Erythroblast (primary cell): ENCODE measurements at places on chromosomes 12 and 14.
A peak's percentile ranks its signal among the peaks of the same experiment; 100 is the strongest.

DNA sequence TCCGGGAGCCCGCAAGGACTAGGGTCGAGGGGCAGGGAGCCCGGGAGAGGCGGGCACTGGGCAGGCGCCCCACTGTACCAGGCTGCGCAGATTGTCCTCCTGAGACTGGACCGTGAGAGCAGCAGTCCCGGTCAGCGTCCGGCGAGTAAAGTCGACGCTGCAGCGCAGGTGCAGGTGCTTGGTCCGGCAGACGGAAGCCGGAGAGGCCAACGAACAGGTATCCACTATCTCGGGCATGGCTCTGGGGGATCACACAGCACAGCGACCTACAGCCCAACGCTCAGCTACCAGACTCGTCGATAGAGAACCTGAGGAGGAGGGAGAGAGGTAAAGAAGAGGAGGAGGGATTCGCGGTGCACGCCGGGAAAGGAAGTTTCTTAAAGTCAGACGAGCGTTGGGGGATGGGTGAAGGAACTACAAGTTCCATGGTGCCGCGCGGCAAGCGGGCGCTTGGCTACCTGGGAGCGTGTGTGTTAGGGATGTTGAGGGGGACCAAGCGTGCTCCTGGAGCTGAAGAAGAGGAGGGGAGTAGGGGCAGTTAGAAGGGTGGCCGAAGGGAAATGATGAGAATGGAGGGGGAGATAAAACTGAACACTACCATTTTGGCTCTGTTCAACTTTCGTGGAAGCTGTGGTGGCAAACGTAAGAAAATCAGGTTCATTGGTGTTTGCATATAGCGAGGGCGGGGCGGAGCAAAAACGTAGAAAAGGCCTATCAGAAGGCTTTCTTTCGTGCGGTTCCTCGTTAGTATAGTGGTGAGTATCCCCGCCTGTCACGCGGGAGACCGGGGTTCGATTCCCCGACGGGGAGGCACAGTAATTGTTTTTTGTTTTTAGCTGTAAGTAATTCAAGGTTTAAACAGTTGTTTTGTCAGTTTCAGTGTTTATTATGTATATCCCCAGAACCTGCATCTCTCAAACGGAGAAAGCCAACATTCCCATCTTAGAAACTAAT is at the start of gene LTA4H:
Gene LTA4H, minus strand, starts transcription at position 305 of the 954 bp plus-strand sequence. Its CDS starts 68 bp downstream, at position 237.
- peak; percentile 98 for DNase-seq

DNA sequence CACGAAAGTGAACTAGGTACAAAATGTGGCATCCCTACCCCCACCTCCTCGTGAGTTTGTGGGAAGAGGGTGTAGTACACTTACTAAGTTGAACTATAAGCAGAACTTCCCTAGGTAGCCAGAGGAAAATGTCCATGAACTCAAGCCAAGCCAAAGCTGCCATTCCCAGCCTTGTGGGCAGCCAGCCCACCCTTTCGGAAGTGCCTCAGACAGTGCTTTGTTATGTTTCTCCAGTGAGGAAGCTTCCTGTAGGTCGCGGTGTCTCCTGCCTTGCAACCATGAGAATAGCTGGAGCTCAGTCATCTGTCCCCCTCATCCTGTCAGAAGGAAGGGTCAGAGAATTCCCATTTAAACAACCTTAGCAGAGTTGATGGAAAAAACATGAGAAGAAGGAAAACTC is 266.9 kb downstream of the DUSP6 start:
- DNase-seq: no peak

- no peak for DNase-seq
Observed at GRCh38 chr14:92366237-92366636, 43.3 kb downstream of the SLC24A4 start.

DNA sequence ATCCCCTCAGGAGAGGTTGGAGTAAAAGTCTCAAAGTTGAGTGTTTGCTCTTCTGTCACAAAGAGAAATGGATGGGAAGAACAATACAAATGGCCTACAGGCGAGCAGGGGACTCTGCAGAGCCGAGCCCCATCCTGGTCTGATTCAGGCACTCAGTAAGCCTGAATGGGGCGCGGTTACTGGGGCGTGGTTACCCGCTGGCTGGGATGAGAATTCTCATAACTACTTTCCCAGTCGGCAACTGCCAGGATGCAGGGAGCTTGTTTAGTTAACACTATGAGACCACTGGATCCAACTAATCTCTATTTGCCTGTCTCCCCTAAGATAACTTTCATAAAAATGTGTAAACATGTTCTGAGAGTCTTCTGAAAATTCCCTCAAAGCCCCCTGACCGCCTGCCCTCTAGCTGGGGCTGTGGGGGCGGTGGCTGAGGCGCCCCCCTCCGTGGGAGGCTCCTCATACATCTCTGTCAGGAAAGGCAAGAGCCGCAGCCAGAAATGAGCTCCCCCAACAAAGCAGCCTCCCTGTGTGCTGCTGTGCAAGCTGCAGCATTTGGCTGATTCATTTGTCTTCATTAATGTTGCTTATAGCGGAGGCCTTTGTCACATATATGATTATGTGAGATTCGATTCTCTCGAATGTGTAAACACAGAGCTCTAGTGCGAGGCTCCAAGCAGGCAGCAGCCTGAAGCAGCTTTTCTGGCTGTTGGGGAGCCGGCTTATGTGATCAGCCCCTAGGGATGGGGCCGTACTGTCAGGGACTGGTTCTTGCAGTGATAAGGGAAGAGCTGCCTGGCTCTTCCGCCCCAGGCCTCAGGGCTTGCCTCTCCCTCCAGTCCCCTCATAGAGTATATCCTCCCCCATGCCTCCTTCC is 126.1 kb upstream of the ARHGAP5 start:
- DNase-seq: no peak

GRCh38 chr14:67501670-67502069 is 13.1 kb upstream of the TMEM229B start:
- no peak for DNase-seq

- DNase-seq: no peak
Observed at GRCh38 chr14:34662561-34663088, 32.7 kb upstream of the SNX6 start.

- DNase-seq: no peak
Observed at GRCh38 chr14:34018564-34019244, 67.8 kb upstream of the EGLN3 start.

DNA sequence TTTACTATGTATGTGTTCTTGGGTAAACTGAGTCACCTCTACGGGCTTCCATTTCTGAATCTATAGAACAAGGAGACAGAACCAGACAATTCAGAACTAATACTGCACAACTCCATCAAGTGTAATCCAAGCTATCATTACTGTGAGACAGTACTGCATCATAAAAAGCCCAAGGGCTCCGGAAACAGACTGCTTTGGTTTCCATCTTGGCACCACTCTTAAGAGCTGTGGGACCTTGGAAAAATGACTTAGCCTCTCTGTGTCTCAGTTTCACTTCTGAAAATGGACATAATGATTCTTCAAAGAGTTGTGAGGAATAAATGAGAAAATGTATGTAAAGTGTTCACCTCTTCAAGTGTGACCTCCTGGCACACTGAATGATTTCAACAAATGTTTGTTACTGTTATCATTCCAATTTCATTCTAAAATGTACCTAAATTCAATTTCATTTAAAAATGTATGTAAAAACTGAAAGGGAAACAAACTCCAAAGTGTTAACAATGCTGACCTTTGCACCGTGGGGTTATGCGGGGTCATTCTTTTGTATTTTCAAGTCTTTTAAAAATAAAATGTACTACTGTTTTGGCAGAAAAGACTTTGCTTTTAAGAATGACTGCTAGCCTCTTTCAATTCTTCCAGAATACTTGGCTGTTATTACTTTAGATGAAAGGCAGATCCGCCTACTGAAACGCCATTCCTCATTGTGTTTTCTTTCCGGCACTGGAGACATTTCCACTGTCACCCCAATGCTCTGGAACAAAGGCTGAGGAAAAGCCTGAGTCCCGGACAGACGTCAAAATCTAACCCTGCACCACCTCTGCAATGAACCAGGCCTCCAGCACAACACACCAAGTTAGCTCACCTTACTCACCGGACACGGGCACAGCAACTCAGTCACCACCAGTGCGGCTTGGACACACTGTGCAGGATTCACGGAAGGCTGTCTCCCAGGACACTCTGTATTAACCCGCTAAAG is 62.8 kb downstream of the TMCC3 start:
- no peak for DNase-seq

- no peak for DNase-seq
Observed at GRCh38 chr12:54011665-54012532, 3.1 kb downstream of the HOXC8 start.

DNA sequence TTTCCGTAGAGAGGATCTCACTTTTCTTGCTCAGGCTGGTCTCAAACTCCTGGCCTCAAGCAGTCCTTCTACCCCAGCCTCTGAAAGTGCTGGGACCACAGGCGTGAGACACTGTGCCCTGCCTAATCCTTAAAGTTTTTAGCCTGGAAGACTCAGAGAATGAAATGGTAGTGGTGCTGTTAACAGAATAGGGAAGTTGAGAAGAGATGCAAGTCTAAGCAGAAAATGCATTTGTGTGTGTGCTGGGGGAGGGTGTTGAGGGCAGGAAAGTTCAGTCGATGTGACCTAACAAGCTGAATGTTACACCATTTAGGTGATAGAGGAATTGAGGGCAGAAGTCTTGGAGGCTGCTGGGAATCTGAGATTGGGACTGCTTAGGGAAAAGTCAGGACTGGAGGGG is 6.9 kb upstream of the TUBA1A start:
- no peak for DNase-seq

DNA sequence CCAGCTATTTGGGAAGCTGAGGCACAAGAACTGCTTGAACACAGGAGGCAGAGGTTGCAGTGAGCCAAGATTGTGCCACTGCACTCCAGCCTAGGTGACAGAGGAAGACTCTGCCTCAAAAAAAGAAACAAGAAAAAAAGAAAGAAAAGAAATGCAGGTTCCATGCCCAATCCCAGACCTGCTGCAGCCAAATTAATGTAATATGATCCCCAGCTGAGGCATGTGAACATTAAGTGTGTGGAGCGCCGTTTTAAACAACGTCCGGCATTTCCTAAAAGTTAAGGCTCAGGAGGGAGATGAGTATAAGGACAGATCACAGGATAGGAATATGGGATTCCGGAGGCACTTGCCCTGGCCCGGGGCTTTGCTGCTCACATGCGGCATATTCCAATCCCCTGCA is 162.9 kb downstream of the KSR2 start:
- DNase-seq: no peak

DNA sequence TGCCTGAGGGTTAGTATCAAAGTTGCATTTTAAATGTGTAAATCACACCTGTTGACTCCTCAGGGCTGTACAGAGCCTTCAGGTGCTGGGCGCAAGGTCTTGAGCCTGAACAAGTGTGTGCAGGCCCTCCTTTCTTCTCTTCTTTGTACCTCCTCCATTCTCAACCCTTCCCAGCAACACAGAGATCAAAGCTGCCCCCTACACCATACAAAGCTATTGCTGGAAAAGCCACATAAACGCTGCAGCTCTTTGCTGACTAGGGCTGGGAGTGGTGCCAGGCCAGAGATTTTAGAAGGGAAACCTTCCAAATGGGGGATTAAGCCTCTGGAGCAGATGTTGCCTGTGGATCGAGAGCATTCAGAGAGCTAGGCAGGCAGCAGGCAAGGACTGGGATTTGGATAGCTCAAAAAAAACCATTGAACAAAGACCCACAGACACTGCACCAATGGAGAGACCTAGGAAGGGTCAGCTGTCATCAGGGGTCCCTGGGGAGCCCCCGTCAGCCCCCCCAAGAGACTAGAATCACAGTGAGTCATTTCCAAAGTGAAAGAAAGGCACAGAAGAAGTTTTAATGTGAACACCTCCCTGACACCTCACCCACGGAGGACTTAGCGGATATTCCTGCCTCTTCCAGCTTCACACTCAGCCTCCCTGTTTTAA is 18.2 kb upstream of the SUSD6 start:
- DNase-seq: no peak

DNA sequence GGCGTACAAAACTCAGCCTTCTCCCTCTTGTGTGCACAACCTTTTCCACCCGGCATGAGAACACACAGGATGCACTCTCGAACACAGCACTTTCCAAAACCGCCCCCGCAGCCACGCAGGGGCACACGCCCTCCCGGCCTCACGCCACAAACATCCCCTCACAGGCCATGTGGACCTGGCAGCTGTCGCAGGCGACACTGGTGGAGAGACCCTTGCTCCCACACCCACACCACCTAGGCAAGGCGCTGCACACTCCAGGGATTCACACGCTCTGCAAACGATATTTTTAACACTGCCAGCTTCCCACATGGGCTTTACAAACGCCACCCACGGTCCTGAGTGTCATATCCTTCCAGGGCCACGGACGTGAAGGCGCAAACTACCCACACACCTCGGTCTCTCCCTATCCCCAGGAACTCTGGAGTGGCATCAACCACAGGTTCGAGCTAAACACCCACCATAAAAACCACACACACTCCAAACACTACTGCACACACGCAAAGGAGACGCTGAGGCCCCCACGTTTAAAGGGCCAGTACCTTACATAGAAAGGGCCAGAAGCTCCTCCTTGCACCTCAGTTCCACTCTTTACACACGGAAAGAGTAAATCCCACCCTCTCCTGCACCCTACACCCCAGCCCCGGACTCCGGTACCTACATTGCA is 12.4 kb upstream of the ITGB7 start:
- no peak for DNase-seq

DNA sequence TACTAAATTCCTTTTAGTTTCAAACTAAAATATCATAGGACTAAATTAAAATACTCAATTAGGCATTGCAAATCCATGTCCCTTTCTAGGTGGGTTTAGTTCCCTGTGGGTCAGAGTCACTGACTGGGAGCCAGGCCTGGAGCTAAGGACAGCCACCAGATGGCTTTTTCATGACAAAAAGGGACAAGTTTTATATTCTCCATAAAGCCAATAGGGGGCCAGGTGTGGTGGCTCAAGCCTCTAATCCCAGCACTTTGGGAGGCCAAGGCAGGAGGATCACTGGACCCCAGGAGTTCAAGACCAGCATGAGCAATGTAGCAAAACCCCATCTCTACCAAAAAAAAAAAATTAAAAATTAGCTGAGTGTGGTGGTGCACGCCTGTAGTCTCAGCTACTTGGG is 35.4 kb upstream of the EIF5 start:
- DNase-seq: peak; percentile 40

DNA sequence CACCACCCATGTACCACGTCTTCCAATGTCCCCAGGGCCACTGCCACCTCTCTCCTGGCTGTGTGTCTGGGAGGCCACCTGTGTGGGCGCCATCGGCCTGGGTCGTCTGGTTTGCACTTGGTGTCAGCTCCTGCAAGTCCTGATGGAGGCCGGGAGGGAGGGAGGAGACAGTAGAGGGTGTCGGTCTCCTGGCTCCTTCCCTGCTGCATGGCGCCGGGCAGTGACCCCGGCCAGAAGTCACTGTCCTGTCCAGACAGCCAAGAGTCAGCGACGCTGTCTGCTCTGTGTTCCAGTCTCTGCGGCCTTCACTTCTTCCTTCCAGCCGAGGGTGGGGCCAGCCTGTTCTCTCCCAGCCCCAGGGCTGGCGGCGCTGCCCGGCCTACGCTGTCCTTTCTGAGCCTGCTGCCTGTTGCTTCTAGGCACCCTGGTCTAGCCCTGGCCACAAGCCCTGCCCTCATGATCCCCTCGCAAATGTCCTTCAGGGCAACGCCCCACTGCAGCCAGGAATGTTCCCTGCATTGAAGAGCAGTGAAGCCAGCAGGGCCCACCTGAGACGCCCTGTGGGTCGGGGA is 13.0 kb upstream of the LBHD2 start:
- no peak for DNase-seq

DNA sequence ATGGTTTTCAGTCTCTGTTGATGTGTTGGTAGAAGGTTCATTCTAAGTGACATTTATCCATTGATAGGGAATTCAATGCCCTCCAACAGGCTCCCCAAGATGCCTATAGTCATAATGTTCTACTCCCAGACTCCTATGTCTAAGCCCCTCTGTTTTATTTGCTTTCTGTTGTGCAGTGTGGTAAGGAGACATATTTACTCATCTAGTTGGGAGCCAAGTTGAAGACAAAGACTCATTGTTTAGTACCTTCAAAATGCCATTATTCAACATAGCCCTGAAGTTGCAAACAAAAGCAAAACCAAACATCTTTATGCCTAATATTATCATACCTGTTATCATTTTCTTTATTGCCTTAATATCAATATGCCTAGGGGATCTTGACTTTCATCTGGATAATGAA is 302.1 kb downstream of the RMST start:
- no peak for DNase-seq
